ENCODE measurements at places on chromosomes 11 and 22. TPM values are rescaled to one million over a fixed set of nuclear protein-coding genes. Genes with fewer than 3 reads are reported as not detected.
A peak's percentile ranks its signal among the peaks of the same experiment; 100 is the strongest.

Gene MMP3
- total RNA-seq, result 4.2 TPM

Gene C1QTNF6
- total RNA-seq, result 2.1 TPM

Gene MMP13
- total RNA-seq, result not detected

Gene APOBEC3B
- total RNA-seq, result 0.42 TPM

DNA sequence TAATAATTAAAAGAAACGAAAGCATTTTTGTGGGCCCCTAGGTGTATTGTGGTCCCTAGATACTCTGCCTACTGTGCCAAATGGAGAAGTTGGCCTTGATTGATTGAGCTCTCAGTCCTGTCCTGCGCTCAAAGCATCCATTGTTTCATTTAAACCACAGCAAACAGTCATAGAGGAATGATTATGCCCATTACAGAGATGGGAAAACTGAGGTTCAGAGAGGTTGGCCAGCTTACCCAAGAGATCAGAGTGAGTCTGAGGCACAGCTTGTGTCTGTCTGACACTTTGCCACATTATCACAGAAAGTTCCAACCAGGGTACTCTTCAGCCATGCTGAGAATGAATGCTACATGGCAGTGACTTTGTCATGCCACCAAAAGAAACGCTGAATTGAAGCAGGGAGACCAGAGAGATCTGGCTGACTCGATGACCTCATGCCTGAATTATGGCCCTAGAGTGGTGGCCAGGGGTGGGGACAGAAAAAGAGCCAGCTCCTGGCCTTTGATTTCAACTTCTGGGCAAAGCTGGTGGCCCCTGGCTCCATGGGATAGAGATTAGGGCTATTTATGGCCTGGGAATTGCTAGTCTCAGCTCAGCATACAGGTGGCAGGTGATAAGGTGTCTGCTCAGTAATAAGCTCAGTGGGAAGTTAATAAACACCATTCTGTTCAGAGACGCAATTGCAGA lies 180.5 kb downstream of the MIAT start:
- no peaks in the 10 kb centered on the region for H3K27me3 ChIP-seq
- H3K36me3 ChIP-seq, result no peaks in the 10 kb centered on the region
- peaks cover 18% of the 10 kb centered on the region for H3K4me1 ChIP-seq
- no peak overlapping the region for H3K4me3 ChIP-seq
- no peak overlapping the region for H3K27ac ChIP-seq

GRCh38 chr11:16266021-16266420 lies 90.3 kb downstream of the SOX6 start:
- no peak overlapping the region for H3K4me3 ChIP-seq
- H3K27me3 ChIP-seq, result no peaks in the 10 kb centered on the region
- no peak for DNase-seq
- no peaks in the 10 kb centered on the region for H3K36me3 ChIP-seq

- H3K27me3 ChIP-seq, result no peaks in the 10 kb centered on the region
- no peak overlapping the region for H3K4me3 ChIP-seq
- H3K36me3 ChIP-seq, result no peaks in the 10 kb centered on the region
- DNase-seq, result no peak
- H3K4me1 ChIP-seq, result no peaks in the 10 kb centered on the region
Observed at GRCh38 chr11:84819128-84819527, 808.0 kb downstream of the DLG2 start.

DNA sequence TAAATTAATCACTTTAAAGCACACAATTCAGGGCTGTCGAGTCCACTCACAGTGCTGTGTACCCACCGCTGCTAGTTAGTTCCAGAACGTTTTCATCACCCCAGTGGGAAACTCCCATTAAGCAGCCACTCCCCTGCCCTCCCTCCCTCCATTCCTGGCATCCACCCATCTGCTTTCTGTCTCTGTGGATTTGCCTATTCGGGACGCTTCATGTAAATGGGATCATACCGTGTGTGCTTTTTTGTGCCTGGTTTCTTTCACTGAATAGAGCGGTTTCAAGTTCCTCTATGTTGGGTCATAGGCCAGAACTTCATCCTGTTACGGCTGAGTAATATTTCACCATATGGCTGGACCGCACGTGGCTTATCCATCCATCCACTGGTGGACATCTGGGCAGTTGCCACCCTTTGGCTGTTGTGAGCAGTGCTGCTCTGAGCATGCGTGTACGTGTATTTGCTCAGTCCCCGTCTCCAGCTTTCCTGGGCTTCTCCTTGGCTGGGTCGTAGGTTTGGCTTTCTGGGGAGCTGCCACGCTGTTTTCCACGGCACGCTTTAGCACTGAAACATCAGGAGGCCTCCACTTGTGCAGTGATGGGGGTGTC lies 30.1 kb downstream of the ARHGAP8 start:
- H3K27me3 ChIP-seq, result no peaks in the 10 kb centered on the region
- no peak overlapping the region for H3K4me3 ChIP-seq
- H3K27ac ChIP-seq, result no peak overlapping the region
- DNase-seq, result no peak

GRCh38 chr11:103927535-103927934 lies 108.9 kb upstream of the DDI1 start:
- peaks cover 22% of the 10 kb centered on the region for H3K4me1 ChIP-seq
- H3K27me3 ChIP-seq, result no peaks in the 10 kb centered on the region
- no peak overlapping the region for H3K4me3 ChIP-seq
- no peak for DNase-seq
- no peak overlapping the region for H3K27ac ChIP-seq

DNA sequence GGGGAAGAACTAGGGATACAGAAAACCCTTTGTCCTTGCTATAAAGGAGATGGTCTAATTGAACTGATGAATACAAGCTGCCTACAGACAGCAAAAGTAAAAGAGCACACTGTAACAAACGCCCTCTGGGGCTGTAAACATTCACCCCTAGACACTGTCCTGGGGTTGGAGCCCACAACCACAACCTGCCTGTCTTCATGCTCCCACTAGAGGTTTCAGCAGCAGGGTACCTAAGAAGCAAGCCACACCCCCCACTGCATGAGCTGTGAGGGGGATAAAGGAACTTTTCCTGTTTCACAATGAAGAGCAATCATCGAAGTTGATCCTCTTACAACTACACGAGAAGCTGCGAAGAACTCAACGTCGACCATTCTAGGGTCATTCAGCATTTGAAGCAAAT lies 90.5 kb upstream of the LUZP2 start:
- no peaks in the 10 kb centered on the region for H3K36me3 ChIP-seq
- H3K27ac ChIP-seq, result no peak overlapping the region
- no peak overlapping the region for H3K4me3 ChIP-seq
- no peak for DNase-seq
- no peaks in the 10 kb centered on the region for H3K27me3 ChIP-seq

DNA sequence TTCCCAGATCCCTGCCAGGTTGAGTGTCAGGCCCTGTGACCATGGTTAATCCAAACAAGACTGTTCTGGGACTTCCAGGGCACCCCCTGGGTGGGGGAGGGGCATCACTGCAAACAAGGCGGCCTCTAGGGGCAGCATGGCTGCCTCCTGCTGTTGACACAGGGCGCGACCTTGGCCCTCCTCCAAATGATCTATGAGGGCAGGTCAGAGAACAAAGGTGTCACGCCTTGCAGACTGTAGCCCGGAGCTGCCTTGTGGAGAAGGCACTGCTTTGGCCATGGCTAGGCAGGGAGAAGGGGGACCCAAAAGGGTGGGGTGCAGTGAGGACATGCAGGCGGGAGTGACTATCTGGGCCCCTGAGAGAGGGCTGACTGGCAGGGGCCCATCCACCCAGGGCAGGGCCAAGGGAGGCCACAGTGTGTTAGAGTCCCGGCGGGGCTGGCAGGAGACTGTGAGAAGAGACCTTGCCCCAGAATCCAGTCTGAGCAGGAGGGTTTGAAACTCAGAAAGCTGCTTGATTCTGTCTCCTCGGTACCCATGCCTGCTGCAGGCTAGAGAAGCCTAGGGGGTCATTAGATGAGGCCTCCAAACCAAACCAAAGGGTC lies 35.6 kb downstream of the KCNC1 start:
- H3K36me3 ChIP-seq, result no peaks in the 10 kb centered on the region
- no peak overlapping the region for H3K27ac ChIP-seq
- no peak for DNase-seq
- no peaks in the 10 kb centered on the region for H3K27me3 ChIP-seq
- H3K4me3 ChIP-seq, result no peak overlapping the region

- H3K4me1 ChIP-seq, result peaks cover 6% of the 10 kb centered on the region
- peak; percentile 19 for DNase-seq
- peak overlapping the region; percentile 82 for H3K27ac ChIP-seq
- H3K4me3 ChIP-seq, result peak overlapping the region; percentile 68
- no peaks in the 10 kb centered on the region for H3K36me3 ChIP-seq
Observed at GRCh38 chr11:96045622-96046456, 121.9 kb upstream of the MTMR2 start.

GRCh38 chr11:20112291-20113148 lies 47.8 kb downstream of the DBX1 start:
- H3K4me1 ChIP-seq, result peaks cover 98% of the 10 kb centered on the region
- H3K27ac ChIP-seq, result peak overlapping the region; percentile 93
- H3K27me3 ChIP-seq, result no peaks in the 10 kb centered on the region
- DNase-seq, result peak; percentile 85

DNA sequence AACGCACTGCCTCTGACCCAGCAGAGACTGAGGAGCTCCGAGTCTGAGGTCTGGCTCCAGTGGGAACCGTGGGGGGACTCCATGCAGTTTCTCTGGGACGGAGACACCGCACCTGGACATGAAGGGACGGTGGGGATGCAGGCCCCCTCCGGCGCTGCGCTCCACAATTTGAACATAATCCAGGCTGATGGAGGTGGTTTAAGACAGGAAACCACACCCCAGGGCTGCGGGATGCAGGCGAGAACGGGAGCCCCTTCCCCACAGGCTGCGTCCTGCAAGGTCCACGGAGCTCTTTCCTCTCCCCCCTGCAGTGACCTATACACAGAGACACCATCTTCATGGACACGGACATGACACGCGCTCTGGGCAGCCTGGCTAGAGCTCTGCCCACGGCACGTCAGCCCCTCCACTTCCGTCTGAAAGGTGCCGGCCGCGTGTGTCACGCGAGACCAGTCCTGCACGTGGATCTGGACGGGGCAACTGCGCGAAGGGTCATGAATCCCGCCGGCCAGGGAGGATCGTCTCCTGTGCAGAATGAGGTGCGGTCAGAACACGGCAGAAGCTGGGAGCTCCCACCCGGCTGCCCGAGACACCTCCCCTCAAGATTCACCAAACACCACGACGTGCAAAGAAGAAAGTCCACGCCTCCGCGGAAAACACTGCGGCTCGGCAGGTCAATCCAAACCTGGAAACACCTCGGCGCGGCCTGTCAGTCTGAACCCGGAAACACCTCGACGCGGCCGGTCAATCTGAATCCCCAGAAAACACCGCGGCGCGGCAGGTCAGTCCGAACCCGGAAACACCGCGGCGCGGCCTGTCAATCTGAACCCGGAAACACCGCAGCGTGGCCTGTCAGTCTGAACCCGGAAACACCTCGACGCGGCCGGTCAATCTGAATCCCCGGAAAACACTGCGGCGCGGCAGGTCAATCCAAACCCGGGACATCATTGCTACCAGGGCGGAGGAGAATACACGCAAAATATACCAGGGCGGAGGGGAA lies 212.4 kb downstream of the BRD1 start:
- DNase-seq, result no peak
- H3K4me3 ChIP-seq, result no peak overlapping the region
- no peaks in the 10 kb centered on the region for H3K36me3 ChIP-seq
- H3K4me1 ChIP-seq, result no peaks in the 10 kb centered on the region
- H3K27ac ChIP-seq, result no peak overlapping the region

DNA sequence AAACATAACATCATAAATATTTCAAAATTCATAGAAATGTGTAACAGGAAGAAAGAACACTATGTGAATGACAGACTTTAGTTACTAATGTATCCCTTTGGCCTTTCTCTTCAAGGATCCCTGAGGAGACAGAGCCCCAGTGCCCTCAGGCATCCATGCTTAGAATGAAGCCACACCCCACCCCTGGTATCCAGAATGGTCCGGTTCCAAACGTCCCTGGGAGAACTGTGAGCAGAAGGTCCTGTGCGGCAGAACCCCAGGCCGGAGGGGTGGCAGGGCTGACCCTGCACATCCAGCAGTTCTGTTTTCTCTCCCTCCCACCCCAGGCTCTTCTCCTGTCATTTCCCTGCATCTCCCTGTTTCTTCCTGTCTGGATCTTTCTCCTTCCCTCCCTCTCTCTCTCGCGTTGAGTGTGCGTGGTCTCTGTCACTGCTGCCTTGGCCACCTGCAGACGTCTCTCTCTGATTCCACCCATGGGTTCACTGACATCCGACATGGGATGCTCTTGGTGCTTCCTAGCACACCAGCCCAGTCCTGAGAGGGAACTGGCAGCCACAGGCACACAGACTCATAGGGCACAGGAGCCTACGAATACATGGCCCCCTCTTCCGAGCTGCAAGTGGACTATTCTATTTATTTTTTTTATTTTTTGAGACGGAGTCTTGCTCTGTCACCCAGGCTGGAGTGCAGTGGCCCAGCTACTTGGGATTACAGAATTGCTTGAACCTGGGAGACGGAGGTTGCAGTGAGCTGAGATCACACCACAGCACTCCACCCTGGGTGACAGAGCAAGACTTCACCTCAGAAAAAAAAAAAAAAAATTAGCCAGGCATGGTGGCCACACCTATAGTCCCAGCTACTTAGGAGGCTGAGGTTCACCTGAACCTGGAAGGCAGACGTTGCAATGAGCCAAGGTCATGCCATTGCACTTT lies 5.7 kb downstream of the RFPL1 start:
- no peaks in the 10 kb centered on the region for H3K36me3 ChIP-seq
- DNase-seq, result no peak
- no peaks in the 10 kb centered on the region for H3K4me1 ChIP-seq
- no peak overlapping the region for H3K4me3 ChIP-seq

- H3K27ac ChIP-seq, result no peak overlapping the region
- no peaks in the 10 kb centered on the region for H3K27me3 ChIP-seq
- no peak for DNase-seq
- no peak overlapping the region for H3K4me3 ChIP-seq
Observed at GRCh38 chr11:43515090-43515489, 156.4 kb downstream of the TTC17 start.

DNA sequence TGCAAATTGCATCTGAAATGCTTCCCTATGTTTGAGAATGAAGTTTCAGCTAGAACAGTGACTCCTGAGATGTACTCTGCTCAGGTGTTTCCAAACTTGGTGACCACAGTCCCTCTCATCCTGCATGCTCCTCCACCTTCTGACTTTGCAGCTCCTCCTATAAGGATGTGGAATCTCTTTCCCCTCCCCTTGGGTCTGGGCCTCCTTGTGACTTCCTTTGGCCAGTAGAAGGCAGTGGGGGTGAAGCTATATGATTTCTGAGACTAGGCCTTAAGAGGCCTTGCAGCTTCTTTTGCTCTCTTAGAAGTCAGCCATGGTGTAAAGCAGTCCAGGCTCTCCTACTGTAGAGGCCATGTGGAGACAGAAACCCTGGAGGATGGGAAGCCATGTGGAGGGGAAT lies 50.7 kb downstream of the CSF2RB start:
- H3K27ac ChIP-seq, result no peak overlapping the region
- no peak for DNase-seq
- no peaks in the 10 kb centered on the region for H3K27me3 ChIP-seq
- no peaks in the 10 kb centered on the region for H3K36me3 ChIP-seq
- no peak overlapping the region for H3K4me3 ChIP-seq

DNA sequence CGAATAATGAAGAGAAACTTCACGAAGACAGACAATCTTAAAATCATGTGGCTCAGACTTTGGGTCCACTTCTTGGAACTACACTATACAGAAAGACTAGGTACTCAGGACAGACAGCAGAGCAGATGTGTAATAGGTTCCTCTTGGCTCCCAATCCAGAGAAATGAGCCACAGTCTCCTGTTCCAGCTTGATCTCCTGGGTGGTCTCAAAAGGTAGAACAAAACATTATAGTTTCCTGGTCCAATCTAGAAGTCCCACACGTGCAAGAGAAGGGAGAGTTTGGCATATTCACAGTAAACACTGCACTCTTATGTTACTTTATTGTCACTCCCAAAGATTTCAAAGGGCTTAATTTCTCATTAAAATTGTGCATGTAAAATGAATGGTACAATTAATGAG lies 134.5 kb upstream of the FIBIN start:
- H3K27me3 ChIP-seq, result no peaks in the 10 kb centered on the region
- no peak overlapping the region for H3K4me3 ChIP-seq
- peaks cover 13% of the 10 kb centered on the region for H3K4me1 ChIP-seq
- DNase-seq, result no peak
